ENCODE measurements at places on chromosomes 6 and 20.

DNA sequence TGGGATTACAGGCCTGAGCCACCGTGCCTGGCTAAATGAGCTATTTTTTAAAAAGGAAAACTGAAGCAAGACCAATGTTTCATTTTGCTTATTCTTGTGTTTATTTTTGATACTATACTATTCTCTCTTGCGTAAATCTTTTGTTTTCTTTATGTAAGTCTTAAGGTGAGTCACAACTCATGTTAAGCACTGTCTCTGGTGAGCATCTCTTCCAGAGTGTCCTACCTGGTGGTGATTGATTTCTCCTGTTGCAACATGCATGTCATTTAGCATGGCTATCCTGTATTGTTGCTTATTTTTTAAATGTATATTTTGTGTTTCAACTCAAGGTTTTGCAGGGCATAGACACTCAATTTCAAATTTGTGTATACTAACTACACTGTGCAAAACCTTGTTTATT, 336.0 kb downstream of the RFPL4B start:
- no peak for DNase-seq

GRCh38 chr6:160068346-160068745, 53.3 kb upstream of the SLC22A1 start:
- no peak for DNase-seq

GRCh38 chr6:1227935-1228753, 83.8 kb upstream of the FOXQ1 start:
- no peak for DNase-seq

GRCh38 chr6:116047173-116047933, 13.3 kb downstream of the FRK start:
- no peak for DNase-seq

DNA sequence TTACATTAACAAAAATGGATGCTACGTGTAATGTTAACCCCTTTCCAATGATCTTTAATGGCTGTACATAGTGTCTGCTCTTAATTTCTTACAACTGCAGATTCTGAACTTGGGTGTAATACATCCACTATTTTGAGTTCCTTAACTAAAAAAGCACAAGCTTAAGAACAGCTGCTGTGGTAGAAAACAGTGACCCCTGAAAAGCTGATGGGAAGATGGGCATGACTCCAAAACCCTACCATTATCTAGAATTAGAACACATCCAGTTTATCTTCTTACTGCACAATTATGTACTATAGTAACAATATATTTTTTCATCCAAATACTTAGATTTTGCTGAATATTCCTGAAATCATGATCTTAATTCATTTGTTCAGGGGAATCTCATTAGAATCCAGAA, 49.3 kb downstream of the LYRM4 start:
- DNase-seq, result no peak

DNA sequence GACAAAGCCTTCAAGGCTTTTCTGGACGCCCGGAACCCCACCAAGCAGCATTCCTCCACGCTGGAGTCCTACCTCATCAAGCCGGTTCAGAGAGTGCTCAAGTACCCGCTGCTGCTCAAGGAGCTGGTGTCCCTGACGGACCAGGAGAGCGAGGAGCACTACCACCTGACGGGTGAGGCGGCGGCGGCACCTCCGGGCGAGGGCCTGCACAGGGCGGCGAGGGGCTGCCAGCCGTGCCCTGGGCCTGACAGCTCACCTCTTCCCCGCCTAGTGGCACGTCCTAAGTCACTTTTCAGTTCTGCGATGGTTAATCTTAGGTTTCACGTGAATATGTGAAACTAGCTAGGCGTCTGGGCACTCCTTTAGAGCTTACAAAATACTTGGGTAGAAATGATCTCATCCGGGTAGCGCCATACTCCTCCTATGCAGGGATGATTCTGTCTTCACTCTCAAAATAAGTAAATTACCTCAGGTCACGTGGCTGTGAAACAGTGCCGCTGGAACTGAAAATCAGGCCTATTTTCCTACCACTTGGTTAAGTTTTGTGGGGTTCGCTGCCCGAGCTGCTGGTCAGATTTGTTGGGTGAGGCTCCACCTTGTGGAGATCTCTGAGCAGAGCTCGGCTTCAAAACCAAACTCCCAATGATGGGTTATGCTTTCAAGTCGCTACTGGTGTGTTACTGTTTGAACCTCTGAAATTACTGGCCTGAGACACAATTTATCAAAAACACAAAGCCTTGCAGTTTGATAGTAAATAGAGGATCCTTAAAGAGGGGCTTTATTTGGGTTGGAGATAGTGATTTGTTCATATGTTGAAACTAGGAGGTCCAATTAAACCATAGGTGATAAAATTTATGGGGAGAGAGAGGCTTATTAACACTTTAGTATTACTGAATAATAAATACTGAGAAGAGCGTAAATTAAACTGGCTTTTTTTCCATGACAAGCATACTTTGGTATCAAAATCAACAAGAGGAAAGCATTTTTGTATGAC, 15.5 kb upstream of the CLDN20 start:
- DNase-seq, result peak; percentile 78

DNA sequence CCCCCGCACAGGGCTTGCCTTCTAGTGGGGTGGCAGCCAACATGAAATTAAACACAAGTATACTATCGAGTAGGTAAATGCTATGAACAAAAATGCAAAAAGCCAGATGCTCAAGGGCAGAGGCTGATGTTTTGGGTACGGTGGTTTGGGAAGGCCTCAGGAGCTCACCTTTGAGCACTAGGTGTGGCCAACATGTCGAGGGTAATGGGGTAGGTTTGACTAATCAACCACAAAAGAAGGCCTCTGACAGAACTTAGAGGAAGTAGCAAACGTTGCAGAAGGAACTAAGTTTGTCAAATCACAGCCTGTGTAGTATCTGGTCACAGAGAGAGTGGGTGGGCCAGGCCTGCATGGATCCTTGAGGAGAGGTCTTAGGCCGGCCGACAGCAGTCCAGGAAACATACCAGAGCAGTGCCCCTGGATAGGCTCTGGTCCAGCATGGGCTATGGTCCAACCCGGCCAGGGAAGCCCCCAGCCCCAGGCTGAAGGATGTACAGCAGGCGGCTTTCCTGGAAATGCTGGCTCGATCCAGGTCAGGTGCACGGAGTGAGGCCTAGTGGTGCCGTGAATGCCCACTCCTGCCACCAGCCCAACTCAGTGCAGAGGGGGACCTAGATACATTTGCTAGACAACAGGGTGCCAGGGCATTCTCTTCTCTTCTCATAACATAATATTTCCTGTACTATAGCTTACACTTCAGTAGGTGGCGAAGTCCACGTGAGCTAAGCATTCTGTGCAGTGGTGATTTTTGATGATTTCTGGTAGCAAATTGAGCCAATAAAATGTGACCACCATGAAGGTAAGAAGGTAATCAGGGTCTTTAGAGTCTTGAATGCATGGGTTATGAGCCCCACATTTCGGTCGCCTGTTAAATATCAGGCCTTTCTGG, 56.3 kb upstream of the CD93 start:
- no peak for DNase-seq

Data from cardiac muscle cell (in vitro differentiated cells and primary cell).